Cardiac muscle cell (in vitro differentiated cells and primary cell): ENCODE measurements at places on chromosomes 12 and 14.

GRCh38 chr12:30822385-30823155 lies 67.8 kb upstream of the CAPRIN2 start:
- DNase-seq = peak; percentile 71
- H3K36me3 ChIP-seq = no peaks in the 10 kb centered on the region
- no peak overlapping the region for H3K27ac ChIP-seq
- peaks cover 4% of the 10 kb centered on the region for H3K4me1 ChIP-seq
- peak overlapping the region; percentile 1 for H3K4me3 ChIP-seq

GRCh38 chr12:6541371-6542165 lies 7.3 kb downstream of the GAPDH start:
- peaks cover 12% of the 10 kb centered on the region for H3K4me1 ChIP-seq
- H3K4me3 ChIP-seq = no peak overlapping the region
- no peak for DNase-seq
- H3K36me3 ChIP-seq = peaks cover 25% of the 10 kb centered on the region
- H3K27me3 ChIP-seq = no peaks in the 10 kb centered on the region

GRCh38 chr12:63766498-63766897 lies 13.2 kb upstream of the RXYLT1 start:
- no peak overlapping the region for H3K27ac ChIP-seq
- no peak for DNase-seq
- H3K4me1 ChIP-seq = no peaks in the 10 kb centered on the region
- no peak overlapping the region for H3K4me3 ChIP-seq
- H3K27me3 ChIP-seq = no peaks in the 10 kb centered on the region

DNA sequence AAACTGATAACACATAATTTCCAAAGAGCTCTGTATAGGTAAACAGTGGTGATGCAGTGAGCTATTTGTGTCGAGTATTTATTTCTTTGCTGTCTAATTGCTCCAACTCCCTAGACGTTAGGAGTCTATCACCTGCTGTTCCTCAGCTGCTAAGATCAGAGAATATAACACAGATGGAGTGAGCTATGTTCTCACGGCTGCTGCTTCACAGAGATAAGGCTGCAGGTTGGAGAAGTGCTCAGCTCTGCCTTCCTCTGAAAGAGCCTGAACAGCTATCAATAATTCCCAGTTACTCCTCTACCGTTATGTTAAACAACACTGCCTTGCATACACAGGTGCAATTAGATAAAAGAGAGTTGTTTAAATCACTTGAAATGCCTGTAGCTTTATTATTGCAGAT lies 103.2 kb upstream of the MDGA2 start:
- H3K4me1 ChIP-seq = peaks cover 22% of the 10 kb centered on the region
- no peak for DNase-seq
- H3K36me3 ChIP-seq = no peaks in the 10 kb centered on the region
- no peak overlapping the region for H3K4me3 ChIP-seq
- H3K27ac ChIP-seq = peak overlapping the region; percentile 65
- no peaks in the 10 kb centered on the region for H3K27me3 ChIP-seq

DNA sequence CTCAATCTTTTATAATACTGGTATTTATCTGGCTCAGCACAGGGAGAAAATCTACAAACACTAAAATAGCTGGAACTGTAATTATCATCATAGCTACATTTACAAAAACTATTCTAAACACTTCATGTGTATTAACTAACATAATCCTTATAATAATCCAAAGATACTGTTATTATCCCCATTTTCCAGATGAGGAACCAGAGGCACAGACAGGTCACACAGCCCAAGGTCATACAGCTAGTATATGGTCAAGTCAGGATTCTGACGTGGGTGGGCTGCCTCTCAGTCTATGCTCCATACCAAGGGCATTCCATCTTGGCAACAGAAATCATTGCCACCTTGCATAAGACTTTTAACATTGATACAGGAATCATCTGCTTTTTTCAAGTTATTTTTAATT lies 11.4 kb downstream of the FERMT2 start:
- no peak overlapping the region for H3K4me3 ChIP-seq
- H3K27me3 ChIP-seq = no peaks in the 10 kb centered on the region
- no peak for DNase-seq
- H3K36me3 ChIP-seq = no peaks in the 10 kb centered on the region
- peaks cover 25% of the 10 kb centered on the region for H3K4me1 ChIP-seq

DNA sequence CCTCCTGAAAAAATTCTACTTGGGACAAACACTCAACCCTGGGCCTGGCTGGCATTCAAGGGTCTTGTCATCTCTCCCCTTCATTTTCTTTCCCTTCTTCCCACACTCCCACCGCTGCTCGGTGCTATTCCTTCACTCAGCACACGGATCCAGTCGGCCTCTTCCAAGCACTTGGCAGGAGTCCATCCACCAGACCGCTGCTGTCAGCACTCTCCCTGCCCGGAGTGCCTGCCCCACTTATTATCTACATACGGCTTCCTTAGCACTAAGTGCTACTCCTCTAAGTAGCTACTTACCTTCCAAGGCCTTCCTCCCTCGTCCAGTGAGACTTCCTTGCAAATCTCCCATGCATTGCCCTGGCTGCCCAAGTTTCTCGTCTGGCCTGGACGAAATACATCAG lies 29.8 kb downstream of the CALM1 start:
- no peak overlapping the region for H3K27ac ChIP-seq
- no peaks in the 10 kb centered on the region for H3K4me1 ChIP-seq
- H3K4me3 ChIP-seq = no peak overlapping the region
- peak; percentile 61 for DNase-seq
- peaks cover 6% of the 10 kb centered on the region for H3K27me3 ChIP-seq

DNA sequence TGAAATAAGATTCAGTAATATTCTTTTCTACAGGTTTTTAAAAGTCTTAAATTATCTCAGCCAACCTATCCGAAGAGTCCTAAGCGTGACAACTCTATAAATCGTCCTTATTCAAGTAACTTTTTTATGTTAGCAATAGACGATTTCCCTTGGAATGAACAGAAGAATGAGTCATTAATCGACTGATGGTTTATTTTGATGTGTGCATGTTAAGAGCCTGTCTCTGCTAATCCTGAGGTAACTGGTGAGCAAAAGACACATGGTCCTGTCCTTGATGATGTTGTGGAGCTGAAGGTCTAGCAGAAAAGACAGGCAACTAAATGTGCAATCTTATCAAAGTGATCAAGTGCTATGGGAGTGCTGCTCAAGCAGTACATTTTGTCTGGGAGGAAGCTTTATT lies 80.4 kb downstream of the DAAM1 start:
- H3K27ac ChIP-seq = no peak overlapping the region
- H3K4me3 ChIP-seq = no peak overlapping the region
- H3K27me3 ChIP-seq = no peaks in the 10 kb centered on the region
- DNase-seq = no peak

- H3K27ac ChIP-seq = no peak overlapping the region
- H3K27me3 ChIP-seq = peaks cover 44% of the 10 kb centered on the region
- DNase-seq = no peak
- H3K4me3 ChIP-seq = no peak overlapping the region
- no peaks in the 10 kb centered on the region for H3K36me3 ChIP-seq
- peaks cover 7% of the 10 kb centered on the region for H3K4me1 ChIP-seq
Observed at GRCh38 chr14:53510281-53510912, 357.3 kb upstream of the DDHD1 start.

- no peaks in the 10 kb centered on the region for H3K27me3 ChIP-seq
- no peak overlapping the region for H3K27ac ChIP-seq
- H3K4me1 ChIP-seq = no peaks in the 10 kb centered on the region
- no peaks in the 10 kb centered on the region for H3K36me3 ChIP-seq
- no peak for DNase-seq
Observed at GRCh38 chr12:4177262-4177661, 96.3 kb upstream of the CCND2 start.

GRCh38 chr14:49516286-49516685 lies 69.9 kb downstream of the RPS29 start:
- H3K4me3 ChIP-seq = no peak overlapping the region
- H3K27me3 ChIP-seq = no peaks in the 10 kb centered on the region
- H3K27ac ChIP-seq = no peak overlapping the region
- DNase-seq = no peak
- no peaks in the 10 kb centered on the region for H3K4me1 ChIP-seq
- H3K36me3 ChIP-seq = no peaks in the 10 kb centered on the region

- no peaks in the 10 kb centered on the region for H3K27me3 ChIP-seq
- no peak overlapping the region for H3K4me3 ChIP-seq
- DNase-seq = no peak
- H3K4me1 ChIP-seq = no peaks in the 10 kb centered on the region
Observed at GRCh38 chr12:132309596-132310086, 19.7 kb downstream of the GALNT9 start.

DNA sequence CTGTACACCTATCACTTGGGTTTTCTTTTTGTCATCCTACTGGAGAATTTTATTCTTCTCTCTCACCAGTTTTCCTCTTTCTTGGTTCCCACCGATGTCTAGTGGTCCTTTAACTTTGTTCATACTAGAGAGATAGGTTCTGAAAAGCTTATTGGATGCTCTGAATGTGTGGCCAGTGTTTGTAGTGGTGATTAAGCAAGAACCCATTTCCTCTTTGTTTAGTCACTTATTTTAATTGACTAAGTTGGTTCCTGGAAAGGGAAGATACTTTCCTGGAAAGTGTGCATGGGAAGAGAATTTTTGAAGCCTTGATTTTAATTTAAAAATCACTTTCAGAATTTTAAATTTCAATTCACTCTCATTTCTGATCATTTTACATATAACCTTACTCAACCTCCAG lies 127.2 kb downstream of the OTOGL start:
- H3K4me1 ChIP-seq = peaks cover 47% of the 10 kb centered on the region
- H3K27ac ChIP-seq = no peak overlapping the region
- no peaks in the 10 kb centered on the region for H3K36me3 ChIP-seq

GRCh38 chr14:50874757-50875156 lies 2.9 kb downstream of the ABHD12B start:
- H3K36me3 ChIP-seq = no peaks in the 10 kb centered on the region
- no peak overlapping the region for H3K4me3 ChIP-seq
- H3K27ac ChIP-seq = no peak overlapping the region
- DNase-seq = no peak
- peaks cover 56% of the 10 kb centered on the region for H3K27me3 ChIP-seq

DNA sequence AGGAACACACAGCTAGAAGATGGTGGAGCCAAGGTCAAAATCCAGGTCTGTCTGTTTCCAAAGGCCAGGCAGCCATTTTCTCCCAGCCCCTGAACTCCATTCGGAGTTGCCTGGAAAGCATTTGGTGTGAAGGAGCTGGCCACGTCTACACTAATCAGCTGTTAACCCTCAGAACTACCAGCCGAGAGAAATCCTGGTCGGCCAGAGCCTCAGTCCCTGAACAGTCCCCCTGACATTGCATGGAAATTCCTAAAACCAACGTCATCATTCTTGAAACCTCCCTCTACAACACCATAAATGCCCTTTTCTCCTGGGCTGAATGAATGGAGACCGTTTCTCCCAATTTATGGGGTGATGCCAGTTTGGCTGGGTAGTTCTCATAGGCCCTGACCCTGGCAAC lies 245.6 kb downstream of the SLC41A2 start:
- H3K36me3 ChIP-seq = no peaks in the 10 kb centered on the region
- DNase-seq = no peak
- H3K27me3 ChIP-seq = no peaks in the 10 kb centered on the region
- H3K4me3 ChIP-seq = no peak overlapping the region

GRCh38 chr12:104249017-104249416 lies 33.4 kb downstream of the TXNRD1 start:
- no peak overlapping the region for H3K27ac ChIP-seq
- no peaks in the 10 kb centered on the region for H3K36me3 ChIP-seq
- H3K27me3 ChIP-seq = no peaks in the 10 kb centered on the region
- no peak for DNase-seq
- no peak overlapping the region for H3K4me3 ChIP-seq
- no peaks in the 10 kb centered on the region for H3K4me1 ChIP-seq

- H3K27ac ChIP-seq = no peak overlapping the region
- no peaks in the 10 kb centered on the region for H3K4me1 ChIP-seq
- H3K27me3 ChIP-seq = peaks cover 39% of the 10 kb centered on the region
- H3K36me3 ChIP-seq = no peaks in the 10 kb centered on the region
- no peak for DNase-seq
Observed at GRCh38 chr14:101451166-101451565, 110.1 kb upstream of the DIO3 start.

- no peaks in the 10 kb centered on the region for H3K4me1 ChIP-seq
- DNase-seq = no peak
- H3K27ac ChIP-seq = no peak overlapping the region
- no peaks in the 10 kb centered on the region for H3K36me3 ChIP-seq
- no peaks in the 10 kb centered on the region for H3K27me3 ChIP-seq
- no peak overlapping the region for H3K4me3 ChIP-seq
Observed at GRCh38 chr14:104557766-104558165, 21.8 kb upstream of the C14orf180 start.
